ENCODE measurements at places on chromosomes 1 and 21. TPM values are rescaled to one million over a fixed set of nuclear protein-coding genes. Genes with fewer than 3 reads are reported as not detected.

Gene VHLL
- total RNA-seq, result 0.88 TPM

Gene AIDA
- total RNA-seq, result 52.7 TPM

Gene LDLRAD1
- not detected for total RNA-seq

Gene KIRREL1
- not detected for total RNA-seq

Gene TBX19
- 2.8 TPM for total RNA-seq

Measured in T-cell (primary cell).